ENCODE measurements at places on chromosomes 6 and 20. TPM values are rescaled to one million over a fixed set of nuclear protein-coding genes. Genes with fewer than 3 reads are reported as not detected.

DNA sequence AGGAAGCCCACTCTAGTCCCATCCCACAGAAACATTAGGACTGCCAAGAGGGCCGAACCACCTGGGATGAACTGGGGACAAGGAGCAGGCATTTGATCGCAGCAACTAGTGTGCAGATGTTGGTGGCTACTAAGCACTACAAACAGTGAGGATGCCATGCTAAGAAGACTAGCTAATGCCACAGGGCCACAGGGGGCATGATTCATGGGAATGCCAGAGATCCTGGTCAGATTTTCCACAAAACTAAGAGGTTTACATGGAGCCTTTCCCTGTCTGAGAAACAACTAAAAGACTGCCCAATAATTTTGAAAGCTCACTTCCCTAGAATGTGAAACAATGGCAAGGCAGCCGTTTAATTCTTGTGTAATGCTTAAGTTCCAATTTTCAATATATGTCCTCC lies 375.9 kb upstream of the PTCHD4 start:
- no peak overlapping the region for H3K4me3 ChIP-seq
- H3K27ac ChIP-seq = no peak overlapping the region
- no peaks in the 10 kb centered on the region for H3K27me3 ChIP-seq
- H3K4me1 ChIP-seq = no peaks in the 10 kb centered on the region
- DNase-seq = no peak

GRCh38 chr6:163301726-163302635 lies 112.5 kb upstream of the QKI start:
- H3K27ac ChIP-seq = no peak overlapping the region
- no peak for DNase-seq
- 0 out of 2 replicates have a peak, but pooled peaks cover 4% of the 10 kb centered on the region for H3K4me1 ChIP-seq
- no peaks in the 10 kb centered on the region for H3K27me3 ChIP-seq
- no peak overlapping the region for H3K4me3 ChIP-seq

Gene GJA10
- not detected for total RNA-seq

DNA sequence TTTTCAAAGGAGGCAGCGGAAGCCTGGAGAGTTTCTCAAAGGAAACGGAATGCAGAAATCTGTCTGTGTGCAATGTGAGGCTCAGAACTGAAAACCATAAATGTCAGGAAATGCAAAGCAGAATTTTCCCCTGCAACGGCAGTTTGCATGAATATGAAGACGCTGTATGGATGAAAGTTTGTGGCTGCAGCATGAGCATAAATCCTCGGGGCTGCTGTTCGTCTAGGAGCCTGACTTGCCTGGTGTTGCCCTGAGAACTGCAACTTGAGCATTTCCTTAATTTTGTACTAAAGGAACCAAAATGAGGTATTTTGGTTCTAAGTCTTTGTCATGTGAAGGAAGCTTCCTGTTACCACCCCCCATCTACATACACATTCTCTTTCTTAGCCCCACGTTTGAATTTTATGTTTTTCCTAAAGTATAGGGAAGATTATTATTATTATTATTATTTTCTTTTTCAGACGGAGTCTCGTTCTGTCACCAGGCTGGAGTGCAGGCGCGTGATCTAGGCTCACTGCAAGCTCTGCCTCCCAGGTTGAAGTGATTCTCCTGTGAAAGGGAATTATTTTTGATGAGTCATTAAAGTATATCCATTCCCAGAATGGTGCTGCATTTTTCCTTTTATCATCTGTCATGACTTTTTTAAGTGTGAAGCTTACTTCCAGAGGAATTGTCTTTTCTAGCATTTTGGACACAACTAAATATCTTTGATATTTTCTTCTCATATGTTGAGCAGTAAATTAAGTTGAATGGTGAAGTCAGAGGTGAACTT lies 33.1 kb downstream of the MTHFD1L start:
- H3K36me3 ChIP-seq = peaks cover 7% of the 10 kb centered on the region
- no peak overlapping the region for H3K27ac ChIP-seq
- H3K27me3 ChIP-seq = no peaks in the 10 kb centered on the region
- H3K4me3 ChIP-seq = no peak overlapping the region

Gene MRPS10
- 67.6 TPM for total RNA-seq

Gene SNRPB
- 393 TPM for total RNA-seq

GRCh38 chr20:43724383-43724782 lies 2.4 kb downstream of the GTSF1L start:
- no peak overlapping the region for H3K4me3 ChIP-seq
- DNase-seq = no peak
- H3K4me1 ChIP-seq = no peaks in the 10 kb centered on the region

DNA sequence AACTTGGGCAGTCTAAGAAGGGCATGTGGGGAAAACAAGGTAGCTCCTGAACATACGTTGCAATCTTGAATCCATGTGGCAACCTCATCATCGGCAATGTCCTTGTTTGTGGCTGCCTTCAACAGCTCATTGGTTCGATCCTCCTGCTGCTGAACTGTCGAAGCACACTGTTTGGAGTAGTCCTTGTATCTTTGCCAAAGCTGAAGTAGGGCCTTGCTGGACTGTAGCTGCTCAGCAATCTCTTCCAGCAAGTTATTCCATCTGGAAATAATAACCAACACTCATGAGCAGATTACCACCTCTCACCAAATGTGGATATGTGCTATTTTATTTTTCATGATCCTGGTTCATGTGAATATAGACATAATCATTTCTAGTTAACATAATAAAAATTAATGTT lies 413.3 kb downstream of the ESR1 start:
- H3K4me1 ChIP-seq = no peaks in the 10 kb centered on the region
- no peaks in the 10 kb centered on the region for H3K36me3 ChIP-seq
- H3K27me3 ChIP-seq = no peaks in the 10 kb centered on the region
- H3K27ac ChIP-seq = no peak overlapping the region
- no peak for DNase-seq
